Activated naive CD4-positive, alpha-beta T cell (primary cell): ENCODE measurements at places on chromosomes 16 and 17.

DNA sequence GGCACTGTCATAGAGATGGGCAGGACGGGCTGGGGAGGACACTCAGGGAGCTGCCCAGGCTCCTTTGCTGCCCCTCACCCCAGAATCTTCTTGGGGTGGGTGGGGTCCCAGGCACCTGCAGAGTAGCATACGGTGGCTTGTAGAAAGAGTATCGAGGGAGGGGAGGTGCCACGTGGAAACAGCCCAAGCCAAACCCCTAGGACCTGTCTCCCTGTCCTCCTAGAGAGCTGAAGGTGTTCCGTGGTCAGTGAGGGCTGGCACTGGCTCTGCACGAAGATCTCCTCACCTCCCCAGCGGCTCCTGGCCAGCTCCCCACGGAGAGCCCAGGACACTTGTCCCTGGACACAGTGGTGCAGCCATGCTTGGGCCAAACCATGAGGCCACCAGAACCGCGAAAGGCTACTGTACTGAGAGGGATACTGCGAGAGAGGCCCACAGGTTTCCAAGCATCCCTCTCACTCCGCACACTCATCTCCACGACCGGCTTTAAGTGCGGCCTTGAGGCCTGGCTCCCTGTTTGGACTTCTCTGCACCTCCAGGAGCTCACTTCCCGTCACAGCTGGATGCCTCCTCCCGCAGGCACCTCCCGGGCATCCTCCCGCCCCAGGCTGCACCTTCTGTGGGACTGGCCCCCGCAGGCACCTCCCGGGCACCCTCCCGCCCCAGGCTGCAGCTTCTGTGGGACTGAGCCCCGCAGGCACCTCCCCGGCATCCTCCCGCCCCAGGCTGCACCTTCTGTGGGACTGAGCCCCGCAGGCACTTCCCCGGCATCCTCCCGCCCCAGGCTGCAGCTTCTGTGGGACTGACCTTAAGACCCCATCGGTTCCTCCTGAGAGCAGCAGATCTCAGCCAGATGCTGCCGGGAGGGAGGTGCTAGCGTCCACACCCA lies 2.0 kb upstream of the MAFG start:
- DNase-seq, result no peak

DNA sequence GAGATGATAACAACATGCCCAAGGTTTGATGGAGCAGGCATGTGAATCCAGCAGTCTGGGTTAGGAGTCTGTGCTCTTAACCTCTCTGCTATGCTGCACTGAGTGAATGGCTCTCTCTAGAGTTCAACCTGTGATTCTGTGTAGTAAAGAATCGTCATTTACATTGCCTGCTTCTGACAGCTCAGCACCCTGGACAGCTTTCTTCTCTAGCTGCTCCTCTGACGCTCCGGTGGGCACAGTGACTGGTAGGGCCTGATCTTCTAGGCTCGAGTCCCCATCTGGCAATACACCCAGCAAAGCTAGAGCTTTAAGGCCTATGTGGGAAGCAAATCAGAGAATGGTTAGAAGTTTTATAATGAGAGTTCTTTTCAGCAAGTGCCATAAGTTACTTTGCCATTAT lies 85.3 kb upstream of the ATP2A3 start:
- DNase-seq, result no peak

DNA sequence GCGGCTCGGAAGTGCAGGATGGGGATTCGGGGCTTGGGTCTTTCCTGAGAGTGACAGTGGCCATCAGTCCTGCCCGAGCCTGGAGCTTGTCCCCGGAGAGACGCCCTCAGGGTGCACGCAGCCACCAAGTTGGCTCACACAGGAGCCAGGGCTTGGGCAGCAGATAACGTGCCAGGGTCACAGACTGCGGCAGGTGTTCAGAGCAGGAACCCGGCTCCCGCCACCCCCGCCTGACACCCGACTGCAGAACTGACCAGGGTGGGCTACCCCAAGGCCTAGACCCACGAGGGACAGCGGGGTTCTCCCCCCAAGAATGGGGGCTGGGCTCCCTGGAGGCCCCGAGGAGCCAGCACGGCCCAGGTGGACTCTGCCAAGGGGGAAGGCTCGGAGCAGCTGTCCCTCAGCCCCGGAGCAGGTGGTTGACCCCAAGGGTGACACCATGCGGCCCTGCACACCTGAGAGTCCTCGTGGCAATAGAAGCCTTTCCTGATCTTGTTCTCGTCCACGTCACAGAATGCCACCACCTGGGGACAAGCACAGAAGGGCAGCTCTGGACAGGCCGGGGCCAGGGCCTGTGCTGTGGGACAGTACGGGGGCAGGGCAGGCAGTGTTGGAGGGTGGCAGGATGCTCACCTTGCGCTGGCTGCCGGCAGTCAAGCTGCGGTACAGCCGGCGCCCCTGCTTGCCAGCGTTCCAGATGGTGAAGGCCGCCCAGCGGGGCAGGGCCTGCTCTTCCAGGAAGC lies 117.1 kb upstream of the ZNF750 start:
- DNase-seq, result no peak

DNA sequence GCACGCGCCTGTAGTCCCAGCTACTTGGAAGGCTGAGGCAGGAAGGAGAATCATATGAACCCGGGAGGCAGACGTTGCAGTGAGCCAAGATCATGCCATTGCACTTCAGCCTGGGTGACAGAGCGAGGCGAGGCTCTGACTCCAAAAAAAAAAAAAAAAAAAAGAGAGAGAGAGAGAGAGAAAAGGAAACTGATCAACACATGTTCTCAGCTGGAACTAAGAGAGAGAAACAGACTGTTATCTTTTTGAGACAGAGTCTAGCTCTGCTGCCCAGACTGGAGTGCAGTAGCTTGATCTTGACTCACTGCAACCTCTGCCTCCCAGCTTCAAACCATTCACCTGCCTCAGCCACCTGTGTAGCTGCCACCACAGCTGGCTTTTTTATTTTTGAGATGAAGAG lies 60.4 kb downstream of the STH start:
- no peak for DNase-seq

DNA sequence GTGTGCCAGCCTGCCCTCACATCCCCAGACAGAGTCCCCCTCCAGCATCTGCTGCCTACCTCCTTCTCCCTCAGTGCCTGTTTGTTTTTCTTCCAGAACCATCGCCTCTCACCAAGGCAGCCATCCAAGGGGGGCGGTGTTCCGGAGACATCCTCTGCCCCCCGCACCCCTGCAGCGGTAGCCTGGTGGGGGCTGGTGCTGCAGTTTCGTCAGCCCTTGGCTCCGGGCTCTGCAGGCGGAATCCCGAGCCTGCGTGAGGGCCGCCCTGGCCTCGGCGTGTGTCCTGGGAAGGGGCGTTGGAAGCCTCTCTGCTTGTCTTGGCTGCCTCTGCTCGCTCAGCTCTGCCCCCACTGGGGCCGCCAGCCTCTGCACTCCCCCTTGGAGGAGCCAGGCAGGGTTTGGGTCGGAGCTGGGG lies 126.0 kb upstream of the CIBAR2 start:
- no peak for DNase-seq

DNA sequence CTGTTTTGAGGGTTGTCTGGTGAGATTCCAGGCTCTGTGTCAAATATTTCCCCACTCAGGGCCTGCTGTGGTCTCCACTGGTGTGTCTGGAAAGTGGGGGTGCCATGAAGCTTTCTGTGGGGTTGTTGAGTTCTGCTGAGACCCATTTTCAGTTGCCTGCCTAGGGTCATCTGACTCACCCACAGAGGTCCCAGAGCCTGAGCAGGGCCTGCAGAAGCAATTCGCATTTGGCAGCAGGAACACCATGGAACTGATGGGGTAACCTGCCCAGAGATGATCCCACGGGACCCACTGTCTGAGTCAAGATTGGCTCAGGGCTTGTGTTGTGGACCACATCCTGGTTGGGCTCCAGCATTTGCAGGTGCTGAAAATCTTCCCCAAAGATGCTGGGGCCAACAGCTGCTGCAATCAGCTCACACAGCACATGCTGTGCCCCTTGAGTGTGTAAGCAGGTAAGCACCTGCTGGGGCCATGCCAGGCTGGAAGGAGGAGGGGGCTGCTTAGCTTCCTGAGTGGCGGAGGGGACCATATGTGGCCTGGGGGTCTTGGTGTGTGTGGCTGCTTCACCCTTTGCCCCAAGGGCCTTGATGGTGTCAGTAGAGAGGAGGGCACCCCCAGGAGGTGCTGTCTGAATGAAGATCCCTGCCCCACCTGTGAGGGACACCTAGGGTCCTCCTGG lies 1726.1 kb downstream of the TP53TG3F start:
- no peak for DNase-seq
